NCI-H226 (cell line): ENCODE measurements at places on chromosomes 3 and 15.

DNA sequence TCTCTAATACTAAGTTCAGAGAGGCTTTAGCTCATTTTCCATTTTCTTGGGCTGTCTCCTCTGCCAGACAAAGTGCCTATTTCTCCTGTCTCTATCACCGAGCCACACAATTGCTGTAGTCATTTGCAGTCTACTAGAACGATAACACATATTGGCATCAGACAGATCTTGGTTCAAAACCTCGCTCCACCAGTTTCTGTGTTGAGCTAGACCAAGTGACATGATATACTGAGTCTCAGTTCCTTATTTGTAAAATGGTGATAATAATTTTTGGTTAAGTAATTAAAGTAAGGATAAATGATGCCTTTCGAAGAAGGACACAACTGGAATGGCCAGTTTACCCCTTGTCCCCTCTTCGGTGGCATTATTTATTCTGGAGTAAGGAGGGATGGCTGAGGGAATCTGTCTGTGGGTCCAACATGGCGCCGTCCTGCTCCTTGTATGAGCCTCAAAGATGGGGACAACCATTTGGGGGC lies 398 bp upstream of the RAB7A start:
- no peak for DNase-seq

DNA sequence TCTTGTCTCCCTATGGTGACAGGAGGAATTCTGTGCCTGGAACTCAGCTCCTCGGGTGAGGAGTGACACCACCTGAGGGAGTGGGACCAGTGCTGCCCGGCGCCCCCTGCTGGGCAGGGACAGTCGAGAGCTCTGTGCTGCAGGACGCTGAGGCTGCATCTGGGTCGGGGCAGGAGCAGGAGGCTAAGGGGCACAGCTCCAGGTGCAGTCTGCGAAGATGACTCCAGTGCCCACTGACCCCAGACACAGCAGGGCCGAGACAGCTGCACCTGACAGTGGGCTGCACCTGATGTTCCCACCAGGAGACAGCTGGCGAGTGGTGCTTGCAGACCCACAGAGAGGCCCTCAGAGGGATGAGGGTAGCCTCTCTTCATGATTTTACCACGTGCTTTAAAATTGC lies 152.9 kb downstream of the ATP10A start:
- DNase-seq = no peak

- DNase-seq = no peak
Measured at GRCh38 chr3:81554801-81555200, 206.6 kb downstream of the GBE1 start.

DNA sequence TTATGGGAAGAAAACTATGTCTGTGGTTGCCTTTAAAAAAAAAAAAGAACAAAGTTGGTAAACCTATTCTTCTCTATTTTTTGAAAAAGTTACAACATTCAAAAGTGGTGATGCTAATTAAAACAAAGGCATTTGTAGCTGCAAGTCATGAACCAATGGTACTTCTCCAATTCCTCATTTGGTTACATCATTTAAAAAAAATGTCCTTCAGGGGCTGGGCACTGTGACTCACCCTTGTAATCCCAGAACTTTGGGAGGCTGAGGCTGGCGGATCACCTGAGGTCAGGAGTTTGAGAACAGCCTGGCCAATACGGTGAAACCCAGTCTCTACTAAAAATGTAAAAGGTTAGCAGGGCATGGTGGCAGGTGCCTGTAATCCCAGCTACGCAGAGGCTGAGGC lies 574.6 kb downstream of the VGLL3 start:
- DNase-seq = no peak

- DNase-seq = no peak
Measured at GRCh38 chr3:79236496-79236895, 531.3 kb downstream of the ROBO1 start.

DNA sequence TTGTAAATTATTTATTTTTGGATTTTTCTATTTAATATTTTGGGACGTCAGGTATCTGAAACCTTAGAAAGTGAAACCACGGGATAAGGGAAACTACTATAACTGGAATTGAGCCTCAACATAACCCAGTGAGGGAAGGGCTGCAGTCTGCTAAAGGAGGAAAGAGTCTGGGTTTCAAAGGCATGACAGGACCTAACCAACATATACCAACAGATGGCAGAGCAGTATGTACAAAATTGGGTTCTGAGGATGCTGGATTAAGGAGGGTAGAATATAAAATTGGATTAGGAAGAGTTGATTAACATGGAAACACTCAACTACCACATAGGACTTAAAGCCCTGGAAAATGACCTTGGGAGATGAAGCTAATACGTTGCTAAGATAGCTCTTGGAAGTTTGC lies 603.5 kb downstream of the MECOM start:
- DNase-seq = no peak

GRCh38 chr3:156981005-156981404 lies 154.9 kb downstream of the LEKR1 start:
- no peak for DNase-seq

DNA sequence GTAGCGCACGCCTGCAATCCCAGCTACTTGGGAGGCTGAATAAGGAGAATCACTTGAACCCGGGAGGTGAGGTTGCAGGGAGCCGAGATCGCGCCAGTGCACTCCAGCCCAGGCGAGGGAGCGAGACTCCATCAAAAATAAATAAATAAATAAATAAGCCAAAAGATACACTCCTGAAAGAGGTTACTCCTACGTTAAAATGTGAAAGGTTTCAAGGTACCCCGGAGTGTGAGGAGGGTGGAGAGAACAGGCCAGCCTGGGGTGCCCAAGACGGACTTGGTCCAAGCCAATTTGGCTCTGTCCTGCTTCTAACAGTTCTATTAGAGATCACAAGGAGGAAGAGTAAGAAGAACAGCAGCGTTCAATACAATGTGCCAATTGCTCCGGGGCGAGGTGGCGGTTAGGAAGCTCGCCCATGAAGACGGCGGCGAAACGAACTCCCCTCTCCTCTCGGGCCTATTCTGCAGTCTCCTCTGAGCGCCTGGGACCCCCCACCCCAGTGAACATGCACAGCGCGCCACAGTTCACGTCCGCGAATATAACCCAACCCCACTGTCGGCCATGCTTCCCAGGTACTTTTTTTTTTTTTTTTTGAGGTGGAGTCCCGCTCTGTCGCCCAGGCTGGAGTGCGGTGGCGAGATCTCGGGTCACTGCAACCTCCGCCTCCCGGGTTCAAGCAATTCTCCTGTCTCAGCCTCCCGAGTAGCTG lies 942 bp downstream of the ELP6 start:
- DNase-seq = no peak

DNA sequence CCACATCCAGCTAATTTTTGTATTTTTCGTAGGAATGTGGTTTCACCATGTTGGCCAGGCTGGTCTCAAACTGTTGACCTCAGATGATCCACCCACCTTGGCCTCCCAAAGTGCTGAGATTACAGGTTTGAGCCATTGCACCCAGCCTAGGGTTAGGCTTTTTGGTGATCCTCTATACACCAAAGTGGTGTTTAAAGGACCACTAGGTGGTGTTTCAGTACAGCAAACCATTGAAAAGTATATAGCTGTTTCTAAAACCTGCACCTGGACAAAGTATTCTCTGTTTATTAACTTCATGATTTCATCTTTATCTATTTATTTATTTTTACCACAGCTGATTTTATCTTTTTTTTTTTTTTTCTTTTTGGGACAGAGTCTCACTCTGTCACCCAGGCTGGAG lies 68.4 kb downstream of the MINDY2 start:
- peak; percentile 9 for DNase-seq

DNA sequence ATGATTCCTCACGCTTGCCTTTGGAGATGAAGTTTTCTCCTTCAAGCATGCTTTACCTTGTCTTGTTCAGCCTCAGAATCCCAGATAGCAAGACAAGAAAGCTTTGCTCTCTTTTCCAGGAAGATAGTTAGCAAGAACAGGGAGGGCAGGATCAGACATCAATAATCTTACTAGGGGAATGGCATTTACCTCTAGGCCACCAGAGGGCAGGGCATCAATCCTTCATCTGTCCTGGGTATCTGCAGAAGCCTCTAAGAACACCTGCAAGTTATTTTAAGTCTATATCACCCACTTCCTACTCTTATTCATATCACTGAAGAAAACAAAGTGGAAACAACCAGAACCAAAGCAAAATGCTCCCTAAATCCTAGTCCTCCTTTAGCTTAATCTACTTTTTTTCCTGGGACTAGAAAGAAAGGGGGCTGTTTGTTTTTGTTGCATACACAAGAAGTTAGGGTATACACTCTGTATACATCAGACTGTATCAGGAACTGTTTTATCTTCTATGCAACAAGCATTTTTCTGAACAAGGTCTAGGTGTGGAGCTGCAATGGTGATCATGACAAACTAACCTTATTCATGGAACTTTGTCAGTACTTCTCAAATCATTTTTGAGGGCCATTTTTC lies 862.5 kb downstream of the CADM2 start:
- peak; percentile 1 for DNase-seq

DNA sequence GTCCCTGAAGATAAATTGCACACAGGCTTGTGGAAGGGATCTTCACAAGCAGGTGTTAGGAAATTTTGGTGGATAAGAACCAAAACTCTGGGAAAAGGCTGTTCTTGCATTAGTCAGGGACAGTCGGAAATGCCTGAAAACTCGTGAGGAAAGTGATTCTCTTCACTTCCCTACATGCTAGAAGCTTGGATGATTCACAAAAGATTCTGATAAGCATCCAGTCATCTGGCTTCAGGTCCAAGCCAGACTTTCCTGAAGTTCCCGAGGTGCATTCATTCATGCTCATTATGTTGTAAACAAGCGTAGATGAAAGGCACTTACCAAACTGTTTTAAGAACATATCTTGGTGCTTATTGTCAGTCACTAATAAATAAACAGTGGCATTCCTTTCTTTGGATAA lies 1028.7 kb downstream of the NTRK3 start:
- DNase-seq = peak; percentile 90

GRCh38 chr15:75790631-75791336 lies 52.5 kb upstream of the UBE2Q2 start:
- no peak for DNase-seq

DNA sequence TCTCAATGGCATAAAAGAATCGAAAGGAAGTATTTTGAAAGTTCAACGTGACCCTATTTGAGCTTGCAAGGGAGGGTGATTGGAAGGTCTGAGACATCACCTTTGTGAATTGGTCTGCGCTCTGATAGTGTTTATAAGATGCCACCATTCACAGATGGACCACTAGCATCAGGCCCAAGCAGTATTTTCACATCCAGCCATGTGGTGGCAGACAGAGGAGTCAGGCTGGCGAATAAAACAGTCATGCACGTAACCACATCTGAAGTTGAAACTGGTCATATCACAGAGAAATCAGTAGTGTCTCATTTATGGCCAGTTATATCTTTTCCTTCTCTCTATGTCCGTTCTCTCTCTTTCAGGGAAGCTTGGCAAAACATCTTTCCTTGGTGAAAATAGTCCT lies 170.1 kb upstream of the ONECUT1 start:
- DNase-seq = no peak

DNA sequence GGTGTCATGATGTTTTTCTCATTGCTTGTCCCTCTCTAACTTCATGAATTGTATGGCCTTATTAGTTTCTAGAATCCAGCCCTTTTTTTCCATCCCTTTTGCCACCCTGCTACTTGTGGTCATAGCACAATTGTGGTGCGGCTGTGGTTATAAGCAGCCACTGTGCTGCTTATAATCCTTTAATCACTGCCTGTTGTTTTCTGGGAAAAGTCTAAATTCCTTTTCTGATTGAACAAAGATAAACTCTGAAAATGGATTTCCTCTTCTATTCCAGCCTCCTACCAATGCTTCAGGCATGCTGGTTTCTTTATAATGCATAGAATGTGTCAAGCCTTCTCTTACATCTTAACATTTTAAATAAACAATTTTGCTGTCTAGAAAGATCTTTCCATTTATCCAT lies 319.5 kb downstream of the C3orf38 start:
- DNase-seq = no peak

DNA sequence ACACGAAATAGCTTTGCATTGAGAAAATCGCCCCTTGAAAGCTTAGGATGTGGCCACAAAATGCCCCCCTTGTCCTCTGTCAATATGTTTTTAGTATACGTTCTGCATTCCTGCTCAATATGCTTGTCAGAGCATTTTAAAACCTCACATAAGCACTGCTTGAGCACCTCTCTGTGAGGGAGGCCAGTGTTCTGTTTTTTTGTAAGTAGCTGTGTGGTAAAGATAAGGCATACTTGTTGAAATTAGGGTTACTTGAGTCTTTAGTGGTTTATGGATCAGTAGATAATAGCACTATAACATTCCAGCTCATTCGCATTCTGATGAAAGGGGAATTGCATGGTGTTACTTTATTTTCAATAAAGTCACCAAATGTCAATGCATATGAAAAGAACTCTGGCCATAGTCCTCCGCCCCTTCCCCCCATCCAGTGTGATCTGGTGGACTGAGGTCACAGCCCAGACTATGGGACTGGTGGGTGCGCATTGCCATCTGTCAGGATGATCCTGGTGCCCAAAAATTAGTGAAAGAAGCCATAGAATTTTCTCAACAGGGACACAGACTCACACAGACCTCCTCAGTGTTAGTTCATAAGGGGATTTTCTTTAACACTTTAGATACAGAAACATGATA lies 33.1 kb downstream of the IL1RAP start:
- no peak for DNase-seq

DNA sequence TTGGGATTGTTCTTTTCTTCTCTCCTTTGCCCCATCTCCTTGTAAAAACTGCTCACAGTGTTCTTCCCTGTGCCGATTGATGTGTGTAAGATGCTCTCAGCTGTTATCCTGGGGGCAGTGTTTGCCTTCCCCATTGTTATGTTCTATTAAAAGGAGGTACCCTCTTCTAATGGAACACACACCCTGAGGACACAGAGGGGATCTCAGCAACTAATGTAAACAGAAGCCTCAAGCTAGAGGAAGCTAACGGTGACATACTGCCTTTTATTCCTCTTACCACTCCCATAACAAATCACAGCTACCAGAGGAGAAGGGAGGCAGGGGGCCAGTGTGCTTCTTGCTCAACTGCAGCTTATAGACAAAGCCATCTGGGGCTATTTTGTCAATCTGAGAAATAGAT lies 2.2 kb downstream of the TAGLN3 start:
- no peak for DNase-seq

GRCh38 chr3:11791339-11792200 lies 55.1 kb downstream of the TAMM41 start:
- no peak for DNase-seq

DNA sequence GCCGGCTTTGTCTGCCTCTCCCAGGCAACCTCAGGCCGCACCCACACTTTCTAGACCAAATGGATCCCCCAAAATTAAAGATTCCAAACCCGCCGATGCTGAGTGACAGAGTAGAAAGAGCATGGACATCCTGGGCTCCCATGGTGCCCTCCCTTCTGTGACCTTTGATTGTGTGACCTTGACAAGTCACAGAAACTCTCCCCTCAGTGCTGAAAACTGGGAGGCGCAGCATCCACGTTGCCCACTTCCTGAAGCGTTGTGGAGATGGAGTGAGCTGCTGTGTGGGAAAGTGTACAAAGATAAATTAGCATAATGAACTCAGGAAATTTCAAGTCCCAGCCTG lies 74.4 kb upstream of the MFGE8 start:
- no peak for DNase-seq

- DNase-seq = peak; percentile 55
Measured at GRCh38 chr15:28955993-28956421, 70.2 kb downstream of the APBA2 start.

DNA sequence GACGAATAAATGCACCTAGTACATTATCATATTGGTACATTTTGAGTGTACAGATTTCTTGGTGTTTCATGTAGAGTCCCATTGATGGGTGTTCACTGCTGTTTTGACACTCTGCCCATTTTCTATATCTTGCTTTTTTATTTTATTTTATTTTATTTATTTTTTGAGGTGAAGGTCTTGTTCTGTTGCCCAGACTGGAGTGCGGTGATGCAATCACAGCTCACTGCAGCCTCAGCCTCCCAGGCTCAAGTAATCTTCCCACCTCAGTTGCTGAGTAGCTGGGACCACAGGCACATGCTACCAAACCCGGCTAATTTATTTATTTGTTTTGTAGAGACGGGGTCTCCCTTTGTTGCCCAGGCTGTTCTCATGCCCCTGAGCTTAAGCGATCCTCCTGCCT lies 44.2 kb downstream of the DNAJC13 start:
- no peak for DNase-seq
